Stimulated activated CD8-positive, alpha-beta memory T cell treated with anti-CD3 and anti-CD28 coated beads, Interleukin-7, amount 100 ng/mL, for 1 hour (primary cell): ENCODE measurements at places on chromosomes 16 and 17.

GRCh38 chr16:79571065-79571902, 29.3 kb downstream of the MAF start:
- DNase-seq: no peak

DNA sequence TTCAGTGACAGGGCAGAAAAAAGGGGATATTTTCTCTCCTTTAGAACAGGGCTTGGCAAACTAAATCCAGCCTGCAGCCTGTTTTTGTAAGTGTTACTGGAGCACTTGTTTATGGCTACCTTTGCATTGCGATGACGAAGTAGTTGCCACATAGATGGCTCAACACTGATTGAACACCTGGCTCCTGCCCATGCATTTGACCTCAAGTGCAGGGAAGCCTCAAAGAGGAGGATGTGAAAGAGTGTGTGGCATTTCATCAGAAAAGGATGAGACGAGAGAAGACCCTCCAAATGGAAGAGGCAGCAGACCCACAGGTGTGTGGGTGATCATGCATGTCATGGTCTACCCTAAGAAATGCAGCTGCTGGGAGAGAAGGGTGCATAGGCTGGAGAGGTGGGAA, 32.7 kb upstream of the IRX5 start:
- DNase-seq: no peak

- DNase-seq: no peak
Measured at GRCh38 chr17:17551361-17551760, 40.1 kb downstream of the PEMT start.

GRCh38 chr16:974611-975261, 4.0 kb upstream of the LMF1 start:
- DNase-seq: no peak

DNA sequence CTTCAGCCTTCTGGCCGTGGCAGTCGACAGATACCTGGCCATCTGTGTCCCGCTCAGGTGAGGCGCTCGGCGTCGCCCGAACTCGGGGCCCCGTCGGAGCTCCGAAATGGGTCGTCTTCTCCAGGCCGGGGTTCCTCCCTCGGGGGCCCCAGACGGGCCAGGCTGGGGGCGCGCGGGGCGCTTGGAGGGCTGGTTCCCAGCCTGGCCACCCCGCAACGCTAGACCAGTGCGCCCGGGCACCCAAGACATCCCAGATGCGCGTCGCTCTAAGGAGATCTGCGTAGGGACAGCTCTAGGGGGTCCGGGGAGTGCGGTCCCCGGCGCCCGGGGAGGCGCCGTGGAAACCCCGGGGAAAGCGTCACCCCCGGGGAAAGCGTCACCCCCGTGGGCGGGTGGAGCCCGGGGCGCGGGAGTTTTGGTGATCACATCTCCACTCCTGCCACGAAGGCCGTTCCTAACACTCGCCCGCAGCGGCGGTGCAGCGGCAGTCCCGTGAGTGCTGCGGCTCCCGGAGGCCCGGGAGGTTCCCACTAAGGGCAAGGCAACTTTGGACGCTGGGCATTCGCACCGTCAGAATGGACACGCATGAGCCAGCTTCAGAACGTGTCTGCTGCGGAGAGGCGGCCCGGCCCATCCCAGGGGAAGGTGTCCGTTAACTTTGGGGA, 729 bp downstream of the ADORA2B start:
- DNase-seq: no peak
